A549 treated with CpdA at 1 μM for 4 hours (cell line): ENCODE measurements at places on chromosomes 11 and 22. TPM values are rescaled to one million over a fixed set of nuclear protein-coding genes. Genes with fewer than 3 reads are reported as not detected.

LIMK2 gene
- total RNA-seq = 6.6 to 8.6 TPM (median 7.7 TPM) in 5 replicates

MMP27 gene
- total RNA-seq = not detected in 5 replicates

ISX gene
- not detected in 5 replicates for total RNA-seq

LRRC56 gene
- 0.55 to 0.74 TPM (median 0.66 TPM) in 5 replicates for total RNA-seq

OR5L2 gene
- not detected in 5 replicates for total RNA-seq

TNNI2 gene
- 0.21 TPM in 1 of 5 replicates, not detected in the others for total RNA-seq

CSF2RB gene
- total RNA-seq = not detected in 5 replicates

TRIM5 gene
- 12.4 to 15.5 TPM (median 12.8 TPM) in 5 replicates for total RNA-seq

RTN4RL2 gene
- 72.6 to 128 TPM (median 115 TPM) in 5 replicates for total RNA-seq

SULT4A1 gene
- not detected in 5 replicates for total RNA-seq

OR5B12 gene
- not detected in 5 replicates for total RNA-seq

OR52A1 gene
- not detected in 5 replicates for total RNA-seq

ANKRD49 gene
- total RNA-seq = 5.7 to 8.8 TPM (median 6.5 TPM) in 5 replicates

APOL5 gene
- total RNA-seq = not detected in 5 replicates

FAM181B gene
- 0.04 to 0.08 TPM (median 0.05 TPM) in 3 of 5 replicates, not detected in the others for total RNA-seq

JHY gene
- 3.1 to 4.2 TPM (median 3.4 TPM) in 5 replicates for total RNA-seq

TMEM223 gene
- 19.1 to 31.3 TPM (median 28.3 TPM) in 5 replicates for total RNA-seq
